ENCODE measurements at places on chromosomes 16 and 17.
A peak's percentile ranks its signal among the peaks of the same experiment; 100 is the strongest.

DNA sequence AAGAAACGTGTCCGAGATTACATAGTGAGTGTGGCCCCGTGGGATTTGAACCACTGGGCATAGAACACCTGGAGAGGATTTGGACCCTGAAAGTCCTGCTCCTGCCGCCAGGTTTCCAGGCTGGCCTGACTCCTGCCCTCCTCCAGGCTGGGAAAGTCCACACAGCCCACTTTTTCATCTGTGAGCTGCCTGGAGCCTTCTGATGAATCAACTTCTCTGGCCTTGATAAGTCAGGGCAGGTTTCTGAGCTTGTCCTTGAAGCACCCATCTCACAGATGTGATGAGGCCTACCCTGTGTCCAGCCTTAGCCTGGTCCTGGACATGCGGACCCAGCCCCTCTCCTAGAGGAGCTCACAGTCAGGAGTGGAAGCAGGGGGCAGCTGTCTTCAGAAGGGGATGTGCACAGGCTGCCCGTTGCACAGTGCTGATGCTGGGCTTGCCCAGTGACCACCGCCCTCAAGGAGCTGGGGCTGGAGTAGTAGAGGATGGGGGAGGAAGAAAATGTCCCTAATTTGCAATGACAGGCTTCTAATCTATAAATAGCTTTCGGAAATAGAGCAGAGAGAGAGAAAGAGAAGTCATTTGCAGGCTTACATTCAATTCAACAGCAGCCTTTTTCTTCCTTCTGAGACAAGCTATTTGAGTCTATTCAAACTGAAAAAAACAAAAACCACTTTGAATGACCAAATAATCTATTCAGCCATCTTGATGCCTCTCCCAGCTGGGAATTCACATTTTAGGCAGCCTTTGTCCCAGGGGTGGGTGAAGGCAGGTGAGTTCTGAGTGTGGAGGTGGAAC, 73.5 kb upstream of the DNAJA2 start:
- DNase-seq = no peak

- DNase-seq = no peak
These were observed 95.7 kb upstream of the SOX9 start for GRCh38 chr17:72025113-72025512.

GRCh38 chr17:56822725-56823124, 11.0 kb downstream of the C17orf67 start:
- no peak for DNase-seq

DNA sequence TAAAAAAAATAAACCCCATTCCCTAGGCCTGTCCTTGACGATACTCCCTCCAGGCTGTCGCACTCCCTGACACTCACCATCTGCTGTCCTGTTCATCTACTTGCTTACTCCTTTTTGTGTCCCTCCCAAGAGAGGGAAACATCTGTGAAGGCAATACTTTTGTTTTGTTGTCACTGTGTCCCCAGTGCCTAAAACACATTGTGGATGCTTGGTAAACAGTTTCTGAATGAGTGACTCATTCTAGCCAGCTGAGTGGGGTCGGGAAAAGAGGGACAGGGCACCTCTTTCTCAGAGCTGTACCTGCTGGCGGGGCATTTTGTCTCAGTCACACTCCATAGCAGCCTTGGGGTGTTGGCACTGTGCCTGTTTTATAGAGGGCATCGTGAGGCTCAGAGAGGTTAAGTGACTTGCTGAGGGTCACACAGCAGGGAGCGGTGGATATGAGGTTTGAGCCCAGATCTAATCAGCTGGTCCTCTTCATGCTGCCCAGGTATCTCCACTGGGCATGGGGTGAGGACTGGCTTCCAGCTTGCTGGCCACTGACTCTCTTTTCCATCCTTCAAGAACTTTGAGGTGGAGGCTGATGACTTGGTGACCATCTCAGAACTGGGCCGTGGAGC, 15.6 kb downstream of the MAP2K3 start:
- DNase-seq = no peak

DNA sequence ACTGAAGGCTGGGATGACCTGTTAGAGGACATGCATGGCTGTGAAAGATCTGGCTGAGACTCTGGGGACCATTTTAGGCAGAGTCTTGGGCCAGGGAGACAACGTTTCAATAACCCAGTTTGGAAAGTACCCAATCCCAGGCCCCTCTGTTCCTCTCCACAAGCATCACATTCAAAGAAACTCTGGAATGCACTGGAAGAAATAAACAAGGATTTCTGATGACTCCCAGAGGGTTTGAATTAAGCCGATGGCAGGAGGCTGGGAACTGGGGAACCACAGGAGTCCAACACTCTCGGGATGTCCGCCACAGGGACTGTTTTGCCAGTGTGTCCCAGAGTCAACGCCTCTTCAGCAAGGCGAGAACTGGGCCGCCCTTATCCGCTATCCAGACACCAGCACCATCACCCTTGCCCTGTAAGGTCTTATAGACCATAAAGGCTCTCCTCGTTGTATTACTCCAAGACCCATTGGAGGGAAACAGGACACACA, 3.3 kb downstream of the PMP22 start:
- no peak for DNase-seq

DNA sequence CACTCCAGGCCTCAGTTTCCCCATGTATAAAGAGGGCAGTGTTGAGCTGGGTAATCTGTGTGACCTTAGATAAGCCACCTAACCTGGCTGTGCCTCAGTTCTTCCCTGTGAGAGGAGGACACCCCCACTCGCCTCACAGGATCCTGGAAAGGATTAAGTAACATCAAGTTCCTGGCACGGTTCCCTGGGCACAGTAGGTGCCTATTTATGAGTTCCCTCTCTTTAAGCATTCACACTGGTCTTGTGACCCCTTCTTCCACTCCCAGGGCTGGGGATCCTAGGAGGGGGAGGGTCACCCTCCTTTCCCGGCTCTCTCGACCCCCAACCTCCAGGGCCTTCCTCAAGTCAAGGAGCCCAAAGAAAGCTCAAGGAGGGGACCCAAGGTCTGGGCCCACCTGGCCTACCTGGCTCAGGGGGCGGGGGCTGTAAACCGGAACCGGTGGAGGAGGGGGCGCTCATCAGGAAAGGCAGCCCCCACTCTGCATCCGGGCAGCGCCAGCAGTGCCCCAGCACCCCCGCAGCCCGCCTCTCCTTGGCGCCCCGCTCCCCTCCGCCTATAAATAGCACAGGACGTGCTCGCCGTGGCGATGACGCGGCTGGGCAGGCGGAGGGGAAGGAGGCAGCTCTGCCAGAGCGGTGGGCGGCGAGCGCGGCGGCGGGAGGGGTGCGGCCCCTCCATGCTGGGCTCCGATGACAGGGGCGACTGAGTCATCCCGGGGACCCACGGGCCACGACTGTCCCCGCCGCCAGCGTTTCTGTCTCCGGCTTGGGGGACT, 9.4 kb downstream of the RPL19 start:
- DNase-seq = peak; percentile 85

- no peak for DNase-seq
These were observed 51.7 kb downstream of the SYNRG start for GRCh38 chr17:37557482-37557881.

- DNase-seq = no peak
These were observed 36.0 kb upstream of the MED13 start for GRCh38 chr17:62101090-62101489.

DNA sequence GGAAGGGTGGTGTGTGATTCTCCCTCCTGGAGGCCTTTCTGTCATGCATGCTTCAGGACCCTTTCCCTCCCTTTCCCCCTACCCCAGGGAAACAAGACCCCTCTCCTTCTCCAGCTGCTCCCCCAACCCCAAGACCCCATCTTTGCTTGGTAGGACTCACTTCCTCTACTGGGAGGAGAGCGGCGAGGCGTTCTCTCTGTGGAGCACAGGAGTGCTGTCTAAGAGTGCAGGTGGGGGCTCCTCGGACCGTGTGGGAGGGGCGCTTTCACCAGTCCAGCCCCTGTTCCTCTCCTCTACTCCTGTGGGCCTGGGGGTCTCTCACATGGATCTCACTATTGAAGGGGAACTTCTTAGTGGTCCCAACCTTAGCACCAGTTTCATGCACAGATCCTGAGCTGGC, 456.1 kb upstream of the ASIC2 start:
- no peak for DNase-seq

GRCh38 chr16:85689285-85689949, 663 bp upstream of the GINS2 start:
- no peak for DNase-seq

- DNase-seq = no peak
These were observed 230.5 kb downstream of the SEC14L1 start for GRCh38 chr17:77371117-77371887.

- DNase-seq = no peak
These were observed 26.3 kb downstream of the MARF1 start for GRCh38 chr16:15616475-15617165.

GRCh38 chr17:66715076-66715675, 119.7 kb upstream of the CACNG5 start:
- DNase-seq = no peak

DNA sequence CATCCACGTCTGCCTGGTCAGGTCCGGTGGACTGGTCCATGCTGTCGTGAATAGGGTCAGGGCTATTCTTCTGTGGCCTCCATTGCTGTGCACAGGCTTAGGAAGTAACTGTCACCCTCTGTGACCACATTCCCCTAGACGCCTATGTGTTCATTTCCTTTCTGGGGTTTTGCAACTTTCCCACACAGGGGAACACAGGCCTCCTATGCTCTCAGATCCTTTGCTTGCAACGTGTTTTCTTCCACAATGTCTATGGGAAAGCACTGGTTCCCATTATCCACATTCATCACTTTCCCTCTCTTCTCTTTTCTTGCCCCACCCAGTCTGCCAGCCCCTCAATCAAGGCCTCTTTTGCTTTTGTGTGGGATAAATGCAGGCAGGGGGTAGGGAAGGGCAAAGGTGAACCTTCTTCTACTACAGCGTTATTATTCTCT, 43.2 kb upstream of the DNAJA2 start:
- no peak for DNase-seq

DNA sequence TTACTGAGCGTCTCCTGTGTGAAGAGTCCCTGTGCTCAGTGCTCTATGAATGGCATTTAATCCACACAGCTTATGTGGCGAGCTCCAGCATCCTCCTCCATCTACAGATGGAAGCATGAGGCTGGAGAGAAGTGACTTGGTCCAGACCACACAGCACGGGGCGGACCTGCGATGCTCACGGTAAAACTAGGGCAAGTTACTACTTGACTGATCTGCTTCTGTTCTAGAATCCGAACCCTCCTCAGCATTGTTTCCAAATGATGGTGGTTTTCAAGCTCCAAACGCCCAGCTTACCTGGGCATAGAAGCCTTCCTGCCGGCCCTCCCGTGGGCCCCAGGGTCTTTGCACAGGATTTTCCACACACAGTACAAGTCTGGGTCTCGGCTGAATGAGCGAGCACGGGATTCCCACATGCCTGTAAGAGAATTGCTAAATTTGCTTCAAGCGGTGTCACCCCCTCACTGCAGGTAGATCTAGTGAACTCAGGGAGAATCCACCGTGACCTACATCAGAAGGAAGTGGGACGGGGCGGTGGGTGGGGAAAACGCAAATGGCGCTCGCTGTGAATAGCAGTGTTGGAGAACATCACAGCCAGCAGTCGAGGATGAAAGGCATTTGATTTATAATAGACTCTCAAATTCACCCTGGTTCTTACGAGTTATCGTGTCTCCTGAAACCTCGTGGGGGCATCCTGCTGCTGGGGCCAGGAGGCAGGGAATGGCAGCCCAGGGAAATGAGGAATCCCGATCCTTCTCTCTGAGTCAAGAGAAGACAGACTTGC, 101.1 kb downstream of the CMIP start:
- DNase-seq = no peak

DNA sequence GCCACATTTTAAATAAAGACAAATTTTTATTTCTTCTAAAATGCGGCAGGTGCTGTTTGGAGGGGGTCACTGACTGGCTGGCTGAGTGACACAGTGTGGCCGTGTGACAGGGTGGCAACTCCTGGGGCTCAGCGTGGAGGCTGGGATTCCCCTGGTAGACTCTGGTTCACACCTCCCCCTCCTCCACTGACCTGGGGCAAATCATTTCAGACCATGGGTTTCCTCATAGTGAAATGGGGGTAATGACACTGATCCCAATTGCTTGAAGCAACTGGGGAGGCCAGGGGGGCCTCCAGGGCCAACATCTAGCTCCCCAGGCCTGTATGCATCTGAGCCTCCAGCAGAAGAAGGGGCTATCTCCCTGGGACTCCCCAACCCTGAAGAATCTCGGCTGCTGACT, 6.6 kb downstream of the HSD11B2 start:
- peak; percentile 38 for DNase-seq

- no peak for DNase-seq
These were observed 50.3 kb downstream of the METRNL start for GRCh38 chr17:83129676-83130075.

DNA sequence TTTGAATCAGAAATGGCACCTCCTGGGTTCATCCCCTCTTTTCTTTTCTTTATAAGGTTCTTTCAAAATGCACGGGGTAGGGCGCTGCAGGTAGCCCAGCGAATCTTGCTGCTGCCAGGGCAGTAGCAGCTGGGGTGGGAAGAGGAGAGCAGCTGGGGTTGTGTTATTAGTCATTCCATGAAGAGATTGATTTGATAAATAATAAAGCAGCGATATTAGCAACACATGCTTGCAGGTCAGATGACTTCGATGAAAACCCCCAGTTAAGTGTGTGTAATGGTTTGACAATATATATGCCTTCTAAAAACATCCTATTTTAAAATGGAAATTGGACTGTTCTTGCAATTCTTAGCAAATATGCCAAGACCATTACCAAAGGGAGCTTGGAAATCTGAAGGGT, 200.7 kb downstream of the CCDC182 start:
- no peak for DNase-seq

DNA sequence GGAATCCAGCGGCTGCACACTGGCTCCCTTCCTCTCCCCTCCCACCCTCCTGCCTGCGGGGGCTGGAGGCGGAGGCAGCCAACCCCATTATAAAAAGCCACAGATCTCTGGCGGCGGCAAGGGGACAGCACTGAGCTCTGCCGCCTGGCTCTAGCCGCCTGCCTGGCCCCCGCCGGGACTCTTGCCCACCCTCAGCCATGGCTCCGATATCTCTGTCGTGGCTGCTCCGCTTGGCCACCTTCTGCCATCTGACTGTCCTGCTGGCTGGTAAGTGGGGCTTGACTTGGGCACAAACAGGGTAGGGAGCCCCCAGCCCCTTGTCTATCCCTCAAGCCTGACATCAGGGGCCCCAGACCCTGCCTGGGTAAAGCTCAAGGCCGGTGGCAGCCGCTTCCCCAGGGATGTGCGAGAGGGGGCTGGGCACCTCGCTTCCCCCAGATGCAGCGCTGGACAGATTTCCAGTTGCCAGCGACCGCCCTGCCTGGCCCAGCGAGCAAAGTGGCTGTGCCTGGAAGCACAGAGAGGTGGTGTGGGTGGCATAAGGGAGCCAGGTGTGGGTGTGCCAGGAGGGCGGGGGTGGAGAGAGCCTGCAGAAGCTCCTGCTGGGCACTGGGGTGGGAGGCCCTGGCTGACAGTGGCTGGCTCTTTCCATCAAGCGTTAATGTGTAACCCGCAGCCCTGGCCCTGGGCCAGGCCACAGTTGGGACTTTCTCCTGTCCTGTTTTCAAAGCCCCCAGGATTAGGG, at the start of gene CX3CL1:
CX3CL1 (plus strand) TSS at position 119 of the 745 bp plus-strand sequence; CDS start at position 198, 79 bp downstream.
- no peak for DNase-seq
